Fibroblast of villous mesenchyme (primary cell): ENCODE measurements at places on chromosomes 6 and 20.

DNA sequence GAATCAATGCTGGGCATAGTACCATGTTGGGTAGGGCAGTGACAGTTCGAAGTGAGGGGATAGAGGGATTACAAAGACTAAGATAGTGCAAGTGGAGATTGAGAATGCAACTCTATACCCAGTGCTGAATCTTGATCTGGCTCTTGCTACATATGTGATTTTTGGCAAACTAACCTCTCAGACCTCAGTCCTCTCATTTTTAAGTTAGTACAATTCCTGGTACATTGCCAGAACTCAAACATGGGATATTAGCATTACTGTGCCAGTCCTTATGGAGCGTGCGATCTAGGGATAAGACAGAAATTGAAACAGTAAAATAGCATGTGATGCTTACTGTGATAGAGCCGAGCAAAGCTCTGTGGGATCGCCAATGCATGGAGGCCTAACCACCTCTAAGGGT lies 188.4 kb downstream of the MTFR2 start:
- no peak for DNase-seq

DNA sequence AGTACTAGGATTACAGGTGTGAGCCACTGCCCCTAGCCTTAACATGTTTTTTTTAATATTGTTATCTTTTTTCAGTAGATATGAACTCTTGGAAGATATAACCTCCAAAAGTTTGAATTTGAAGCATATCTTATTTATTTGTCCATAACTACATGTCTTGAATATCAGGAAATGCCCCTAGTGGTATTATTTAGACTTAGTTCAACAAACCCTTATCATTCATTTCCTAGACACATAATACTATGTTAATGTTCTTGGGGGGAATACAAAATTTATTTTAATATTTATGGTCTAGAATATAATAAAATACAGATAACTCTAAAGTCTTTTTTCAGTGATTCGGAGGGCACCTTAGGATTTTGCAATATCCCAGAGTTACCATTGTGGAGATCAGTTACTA lies 160.7 kb downstream of the HACE1 start:
- DNase-seq: no peak

DNA sequence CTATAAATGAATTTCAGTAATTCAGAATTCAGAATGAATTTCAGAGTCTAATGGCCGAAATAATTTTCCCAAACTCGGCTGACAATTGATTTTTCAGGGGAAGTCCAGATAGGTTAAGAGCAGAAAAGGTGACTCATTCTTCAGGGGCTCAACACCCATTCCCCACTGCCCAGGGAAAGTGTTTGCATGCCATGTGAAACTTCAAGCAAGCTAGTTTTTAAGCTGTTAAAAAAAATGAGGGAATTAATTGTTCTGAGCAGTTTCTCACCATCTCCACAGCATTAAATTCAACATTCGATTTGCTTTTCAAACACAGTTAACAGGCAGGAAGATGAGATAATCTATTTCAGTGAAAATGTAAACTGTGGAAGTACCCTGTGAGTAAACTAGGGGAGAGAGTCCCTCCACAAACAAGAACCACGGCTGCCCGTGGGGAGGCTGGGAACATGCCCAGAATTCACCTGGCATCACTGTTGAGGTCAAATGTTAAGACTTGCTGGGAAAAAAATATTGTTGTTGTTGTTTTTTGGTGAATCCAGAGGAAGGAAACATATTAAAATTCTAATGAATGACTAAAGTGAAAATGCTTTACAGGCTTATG lies 650.8 kb upstream of the AGPAT4 start:
- DNase-seq: no peak

DNA sequence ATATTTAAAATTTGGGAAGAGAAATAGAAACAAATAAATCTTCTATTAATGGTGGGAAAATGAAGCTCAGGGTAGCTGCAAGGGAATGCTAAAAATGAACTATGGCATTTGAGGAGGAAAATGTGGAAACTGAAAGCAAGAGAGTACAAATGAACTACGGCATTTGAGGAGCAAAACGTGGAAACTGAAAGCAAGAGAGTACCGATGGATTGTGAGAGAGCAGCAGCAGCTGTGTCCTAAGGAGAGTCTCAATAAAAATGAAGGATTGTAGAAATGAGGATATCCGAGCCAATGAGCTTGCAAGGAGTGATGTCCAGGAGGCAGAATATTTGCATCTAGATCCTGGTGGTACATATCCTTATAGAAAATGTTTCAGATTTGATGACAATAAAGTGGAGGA lies 547.1 kb upstream of the ZNF337 start:
- no peak for DNase-seq

- no peak for DNase-seq
Measured at GRCh38 chr6:133966654-133967329, 13.8 kb downstream of the TBPL1 start.
